ENCODE measurements at places on chromosomes 6 and 20.

- DNase-seq: no peak
Observed at GRCh38 chr20:32368925-32369324, 10.8 kb downstream of the ASXL1 start.

GRCh38 chr6:146154197-146154596 lies 125.3 kb downstream of the GRM1 start:
- DNase-seq: no peak

DNA sequence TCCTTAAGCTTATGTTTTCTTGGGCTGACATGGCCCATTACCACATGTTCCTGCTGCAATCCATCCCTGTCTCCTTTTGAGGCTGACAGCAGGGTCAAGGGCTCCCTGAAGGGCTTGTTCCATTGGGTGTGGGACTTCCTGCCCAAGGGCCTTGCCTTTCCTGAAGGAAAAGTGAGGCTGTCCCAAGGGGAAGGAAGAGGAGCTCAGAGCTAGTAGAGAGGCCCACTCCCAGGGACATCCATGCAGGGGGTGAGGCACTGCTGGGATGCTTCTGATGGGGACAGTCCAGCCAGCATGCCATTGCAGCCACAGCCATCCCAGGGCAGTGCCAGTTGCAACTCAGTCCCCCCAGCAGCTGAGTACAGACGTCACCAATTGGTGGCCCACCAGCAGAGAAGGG lies 138.4 kb upstream of the FOXA2 start:
- no peak for DNase-seq

DNA sequence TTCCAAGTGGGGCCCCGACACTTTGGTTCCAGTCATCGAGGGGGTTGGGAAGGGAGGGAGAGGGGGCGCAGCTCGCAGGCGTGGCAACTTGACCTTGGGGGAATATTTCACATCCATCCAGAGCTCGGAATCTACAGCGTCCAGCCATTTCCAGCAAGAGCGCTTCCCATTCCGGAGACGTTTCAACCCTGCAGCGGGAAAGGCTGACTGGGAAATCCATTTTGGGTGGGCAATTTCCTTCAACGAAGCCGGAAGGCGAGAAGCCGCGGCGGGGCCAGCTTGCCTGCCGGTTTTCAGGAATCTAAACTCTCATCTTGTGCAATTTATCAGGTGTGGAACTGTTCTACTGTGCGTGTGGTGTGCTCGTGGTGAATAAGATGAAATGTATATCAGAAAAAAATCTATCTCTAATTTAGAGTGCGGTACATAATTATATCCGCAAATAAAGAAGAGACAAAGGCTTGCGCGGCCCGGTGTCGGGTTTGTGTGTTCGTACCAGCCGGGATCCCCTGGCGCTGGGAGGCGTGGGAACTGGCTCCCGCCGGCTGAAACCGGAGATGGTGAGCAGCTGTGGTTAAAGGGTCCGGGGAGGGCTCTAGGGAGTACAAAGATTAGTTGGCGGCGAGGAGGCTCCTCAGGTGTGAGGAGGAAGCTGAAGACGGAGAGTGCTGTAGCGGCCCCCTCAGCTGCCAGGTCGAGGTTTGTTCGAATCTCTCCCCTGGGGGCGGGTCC lies 4.8 kb downstream of the SLC32A1 start:
- no peak for DNase-seq

- no peak for DNase-seq
Observed at GRCh38 chr20:19074356-19074755, 138.1 kb upstream of the SLC24A3 start.

GRCh38 chr6:134217105-134217797 lies 100.7 kb downstream of the SGK1 start:
- DNase-seq: no peak

DNA sequence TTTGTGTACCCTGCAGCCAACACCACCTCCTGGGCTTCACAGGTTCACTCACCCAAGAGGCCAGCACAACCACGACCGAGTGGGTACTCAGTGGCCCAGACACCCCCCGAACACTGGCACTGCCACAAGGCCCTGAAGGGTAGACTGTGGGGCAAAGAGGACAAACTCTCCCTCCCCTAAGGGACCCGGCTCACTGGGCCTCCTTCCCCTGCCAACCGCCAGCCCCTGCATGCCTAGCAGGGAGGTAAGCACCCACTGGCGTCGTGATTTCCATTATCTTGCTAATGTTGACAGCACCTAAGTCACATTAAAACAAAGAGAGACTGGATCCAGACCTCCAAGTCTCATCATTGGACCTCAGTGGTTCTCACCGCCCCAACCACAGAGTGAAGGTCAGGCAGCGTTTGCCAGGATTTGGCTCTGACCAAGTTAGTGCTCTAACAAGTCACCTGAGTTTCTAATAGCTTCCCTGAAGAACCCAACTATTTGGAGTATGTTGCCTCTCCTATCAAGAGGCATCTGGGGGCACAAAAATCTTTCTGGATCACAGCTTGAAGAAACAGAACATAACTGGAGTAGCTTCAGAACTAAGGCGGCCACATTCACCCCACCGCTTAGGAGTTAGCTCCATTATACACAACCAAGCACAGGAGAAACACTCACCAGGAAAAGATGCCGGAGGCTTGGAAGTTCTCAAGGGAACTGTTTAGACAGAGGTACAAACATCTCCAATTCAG lies 14.0 kb upstream of the APMAP start:
- no peak for DNase-seq

- DNase-seq: no peak
Observed at GRCh38 chr6:122809001-122809400, 19.9 kb downstream of the SMPDL3A start.

- DNase-seq: no peak
Observed at GRCh38 chr20:41137614-41138474, 501 bp downstream of the PLCG1 start.

DNA sequence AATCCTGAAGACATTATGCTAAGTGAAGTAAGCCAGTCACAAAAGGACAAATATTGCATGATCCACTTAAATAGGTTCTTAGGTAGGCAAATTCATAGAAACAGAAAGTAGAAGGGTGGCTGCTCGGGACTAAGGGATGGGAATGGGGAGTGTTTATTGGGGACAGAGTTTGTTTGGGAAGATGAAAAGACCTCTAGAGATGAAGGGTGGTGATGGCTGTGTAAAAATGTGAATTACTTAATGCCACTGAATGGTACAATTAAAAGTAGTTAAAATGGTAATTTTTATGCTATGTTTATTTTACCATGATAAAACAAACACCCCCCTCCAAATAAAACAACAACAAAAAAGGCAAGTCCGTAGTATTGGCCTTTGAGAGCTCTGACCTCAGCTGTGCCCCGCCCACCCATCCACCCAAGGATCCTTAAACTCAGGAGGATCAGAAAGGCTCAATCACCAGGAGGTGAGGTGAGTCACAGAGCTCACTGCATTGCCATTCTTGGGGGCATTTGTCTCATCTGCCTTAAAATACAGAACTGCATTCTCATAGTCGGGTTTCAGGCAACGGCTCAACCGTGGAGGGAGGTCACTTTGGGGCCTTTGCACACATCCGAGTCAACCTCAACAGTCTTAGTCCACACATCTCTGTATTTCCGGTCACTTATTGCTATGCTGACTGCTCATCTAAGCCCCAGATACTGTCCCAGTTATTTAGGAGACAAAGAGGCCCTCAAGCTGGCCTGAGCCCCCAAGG lies 96.7 kb downstream of the SLC22A23 start:
- no peak for DNase-seq

- DNase-seq: no peak
Observed at GRCh38 chr6:152096863-152097496, 289.5 kb downstream of the ESR1 start.

GRCh38 chr6:1758076-1758679 lies 148.5 kb downstream of the FOXC1 start:
- DNase-seq: no peak

DNA sequence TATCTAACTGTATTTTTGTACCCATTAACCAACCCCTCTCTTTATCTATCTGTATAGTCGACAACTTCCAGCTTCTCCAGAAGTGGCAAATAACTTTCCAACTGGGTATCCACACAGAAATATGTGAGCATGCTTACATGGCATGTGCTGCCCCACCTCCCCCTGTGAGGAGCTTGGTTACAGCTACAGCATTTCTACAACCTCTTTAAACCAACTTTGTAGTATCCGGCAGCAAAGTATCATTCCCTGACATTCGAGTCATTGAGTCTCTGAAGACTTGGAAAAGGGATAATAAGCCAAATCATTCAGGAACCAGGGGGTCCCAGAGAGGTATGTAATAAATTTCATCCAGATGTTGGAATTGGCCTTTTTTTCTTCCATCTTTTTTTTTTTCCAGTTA lies 48.2 kb upstream of the ASIP start:
- DNase-seq: no peak

DNA sequence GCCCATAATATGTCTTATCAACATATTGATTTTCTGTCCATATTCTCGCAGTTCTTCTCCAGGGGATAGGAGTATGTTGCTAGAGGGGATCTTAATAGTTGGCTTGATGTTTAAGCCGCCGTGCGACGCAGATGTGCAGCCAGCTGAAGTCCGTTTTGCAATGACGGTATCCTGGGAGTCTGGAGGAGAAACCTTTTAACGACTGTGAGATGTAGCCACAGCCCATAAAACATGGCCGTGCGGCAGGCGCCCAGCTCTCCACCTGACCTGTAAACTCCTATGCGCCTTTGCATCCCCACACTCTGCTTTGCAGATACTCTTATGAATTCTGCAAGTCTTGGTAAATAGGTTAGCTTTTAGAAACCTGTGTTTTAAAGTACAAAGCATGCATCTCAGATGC lies 36.9 kb downstream of the BMP6 start:
- DNase-seq: no peak

- no peak for DNase-seq
Observed at GRCh38 chr20:46758929-46759669, 49.6 kb downstream of the SLC2A10 start.

- DNase-seq: no peak
Observed at GRCh38 chr20:11015440-11015839, 341.6 kb upstream of the JAG1 start.
